ENCODE measurements at places on chromosomes 2 and 18.

DNA sequence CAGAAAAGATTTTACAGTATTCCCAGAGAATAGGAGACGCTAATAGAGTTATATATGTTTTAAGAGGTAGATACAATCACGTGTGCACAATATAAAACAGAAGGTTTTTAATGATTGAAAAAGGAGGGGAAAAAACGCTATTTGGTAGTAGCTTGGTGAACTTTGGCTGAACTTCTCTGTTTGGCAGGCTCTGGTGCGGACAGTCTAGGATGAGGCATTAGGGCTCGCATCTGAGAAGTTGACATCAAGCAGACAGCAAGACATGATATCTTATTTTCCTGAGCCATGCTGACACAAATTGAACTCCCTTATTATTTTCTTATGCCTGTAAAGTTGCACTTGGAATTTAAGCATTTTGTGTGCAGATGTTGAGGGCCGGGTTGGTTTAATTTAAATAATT, 176.6 kb downstream of the EN1 start:
- DNase-seq, result no peak

DNA sequence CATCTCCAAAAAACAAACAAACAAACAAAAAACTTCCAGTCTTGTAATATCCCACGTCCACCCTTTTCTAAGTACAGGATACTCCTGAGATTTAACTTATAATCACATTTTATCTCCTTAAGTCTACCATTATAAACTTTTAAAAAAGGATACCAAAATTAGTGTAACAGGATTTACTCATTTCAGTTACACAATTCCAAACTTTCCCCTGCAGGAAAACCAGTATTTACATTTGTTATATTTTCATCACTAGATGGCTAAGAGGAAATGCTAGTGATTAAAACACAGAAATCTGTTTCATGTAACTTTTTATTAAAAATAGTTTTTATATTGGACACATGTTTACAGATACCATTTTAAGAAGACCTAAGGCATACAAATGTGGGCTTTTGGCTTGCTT, 27.5 kb downstream of the CFAP36 start:
- DNase-seq, result no peak

GRCh38 chr2:7566382-7566881, 649.2 kb downstream of the RNF144A start:
- DNase-seq, result no peak

GRCh38 chr2:56128235-56128634, 55.6 kb upstream of the CCDC85A start:
- DNase-seq, result no peak

DNA sequence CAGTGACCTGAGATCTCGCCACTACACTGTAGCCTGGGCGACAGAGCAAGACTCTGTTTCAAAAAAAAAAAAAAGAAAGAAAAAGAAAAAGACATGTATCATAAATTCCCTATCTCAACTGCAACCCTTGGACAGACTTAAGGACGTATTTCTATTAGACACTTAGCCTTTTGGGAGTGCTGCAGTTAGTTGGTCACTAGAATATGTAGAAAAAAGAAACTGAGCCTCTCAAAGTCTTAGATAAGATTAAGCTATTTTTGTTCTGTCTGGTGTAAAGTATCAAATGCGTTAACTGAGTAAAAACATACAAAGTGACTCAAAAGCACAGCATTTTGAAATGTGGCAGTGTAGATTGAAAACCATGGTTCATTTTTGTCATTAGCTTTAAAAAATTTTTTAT, 7.3 kb downstream of the NBEAL1 start:
- no peak for DNase-seq

- no peak for DNase-seq
These were observed 171.2 kb downstream of the CPS1 start for GRCh38 chr2:210727549-210727948.

GRCh38 chr2:171673905-171674304, 13.4 kb upstream of the DYNC1I2 start:
- DNase-seq, result no peak

- DNase-seq, result no peak
These were observed 52.9 kb upstream of the EML6 start for GRCh38 chr2:54670485-54671009.

- DNase-seq, result no peak
These were observed 34.5 kb upstream of the CD8A start for GRCh38 chr2:86825036-86825692.

- DNase-seq, result peak; percentile 82
These were observed 27.2 kb downstream of the EIF2AK3 start for GRCh38 chr2:88600038-88600465.

DNA sequence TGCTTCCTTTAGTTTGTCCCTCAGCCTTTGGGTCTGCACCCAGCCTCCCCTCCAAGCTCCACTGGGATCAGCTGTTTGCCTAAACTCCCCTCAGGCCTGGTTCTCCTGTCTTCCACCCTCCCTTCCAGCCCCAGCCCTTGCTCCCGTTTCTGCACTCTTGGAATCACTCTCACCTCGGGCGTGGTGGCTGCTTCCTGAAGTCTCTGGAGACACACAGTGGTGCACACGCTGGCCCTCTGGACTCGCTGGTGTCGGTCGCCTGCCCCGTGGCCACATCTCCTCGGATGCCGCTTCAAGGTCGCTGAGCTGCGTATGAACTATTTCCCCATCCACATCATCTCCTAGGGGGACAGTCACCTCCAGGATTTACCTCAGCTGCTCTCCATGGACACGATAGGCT, 46.3 kb downstream of the PSMG2 start:
- no peak for DNase-seq

- no peak for DNase-seq
These were observed 21.4 kb downstream of the EN1 start for GRCh38 chr2:118826093-118826492.

DNA sequence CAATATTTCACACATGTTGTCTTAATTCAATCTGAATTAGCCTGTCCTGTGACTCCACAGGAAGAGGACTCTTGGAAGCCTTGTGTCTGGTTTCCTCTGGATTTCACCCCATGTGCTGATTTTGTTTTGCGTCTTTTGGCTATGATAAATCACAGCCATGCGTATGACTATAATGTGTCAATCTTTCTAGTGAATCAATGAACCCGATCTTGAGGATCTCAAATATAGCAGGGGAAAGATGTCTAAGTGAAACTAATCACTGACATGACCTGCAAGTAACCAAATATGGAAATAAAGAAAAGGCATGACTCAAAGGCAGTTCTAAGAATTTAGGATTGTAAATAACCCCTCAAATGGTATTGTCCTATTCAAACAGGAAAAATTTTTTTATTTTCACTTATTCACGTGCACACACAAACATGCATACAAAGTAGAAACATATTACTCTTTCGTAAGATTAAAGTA, 8.2 kb downstream of the WDFY1 start:
- DNase-seq, result no peak

GRCh38 chr2:103959174-103960128, 894.5 kb upstream of the POU3F3 start:
- peak; percentile 50 for DNase-seq

DNA sequence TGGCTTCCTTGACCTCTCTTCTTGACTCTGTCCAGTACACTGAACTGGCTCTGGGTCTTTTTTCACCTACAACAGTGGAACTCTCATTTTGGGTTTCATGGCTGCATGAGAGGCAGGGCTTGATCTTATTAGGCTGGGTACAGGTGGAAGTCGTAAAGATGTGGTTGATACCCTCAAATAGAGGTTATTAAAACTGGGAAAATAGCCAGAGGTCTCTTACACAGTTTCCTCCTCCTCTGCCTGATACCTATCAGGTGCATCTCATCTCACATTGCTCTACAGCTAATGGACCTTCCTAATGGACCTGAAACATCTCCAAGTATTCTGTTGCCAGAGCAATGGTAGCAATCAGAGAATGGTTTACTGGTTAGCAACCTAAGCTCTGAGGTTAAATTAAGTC, 231.8 kb downstream of the ETAA1 start:
- no peak for DNase-seq

GRCh38 chr2:122980671-122981070, 1044.4 kb upstream of the CNTNAP5 start:
- no peak for DNase-seq

Measured in COLO829 (cell line).